ENCODE measurements at places on chromosomes 6 and 20. TPM values are rescaled to one million over a fixed set of nuclear protein-coding genes. Genes with fewer than 3 reads are reported as not detected.

- DNase-seq = no peak
These were observed 50.3 kb downstream of the EIF2S2 start for GRCh38 chr20:34061695-34062094.

DNA sequence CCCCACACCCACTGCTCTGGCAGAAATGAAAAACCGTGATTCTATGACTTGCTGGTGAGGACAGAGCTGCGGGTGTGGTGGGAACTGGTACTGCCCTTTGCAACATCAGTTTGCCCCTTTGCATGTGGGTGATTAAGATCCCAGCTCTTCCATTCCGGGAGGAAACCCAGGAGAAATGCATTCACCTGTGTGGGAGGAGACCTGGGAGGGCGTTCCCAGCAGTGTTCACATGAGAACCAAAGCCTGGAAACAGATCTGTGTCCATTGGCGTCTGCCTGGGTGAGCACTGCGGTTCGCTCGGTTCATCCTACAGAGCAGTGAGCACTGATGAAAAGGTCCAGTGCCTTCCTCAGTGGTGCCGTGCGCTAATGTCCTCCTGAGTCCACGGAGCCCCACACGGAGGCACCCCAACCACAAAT, 89.7 kb downstream of the SMOC2 start:
- DNase-seq = no peak

DNA sequence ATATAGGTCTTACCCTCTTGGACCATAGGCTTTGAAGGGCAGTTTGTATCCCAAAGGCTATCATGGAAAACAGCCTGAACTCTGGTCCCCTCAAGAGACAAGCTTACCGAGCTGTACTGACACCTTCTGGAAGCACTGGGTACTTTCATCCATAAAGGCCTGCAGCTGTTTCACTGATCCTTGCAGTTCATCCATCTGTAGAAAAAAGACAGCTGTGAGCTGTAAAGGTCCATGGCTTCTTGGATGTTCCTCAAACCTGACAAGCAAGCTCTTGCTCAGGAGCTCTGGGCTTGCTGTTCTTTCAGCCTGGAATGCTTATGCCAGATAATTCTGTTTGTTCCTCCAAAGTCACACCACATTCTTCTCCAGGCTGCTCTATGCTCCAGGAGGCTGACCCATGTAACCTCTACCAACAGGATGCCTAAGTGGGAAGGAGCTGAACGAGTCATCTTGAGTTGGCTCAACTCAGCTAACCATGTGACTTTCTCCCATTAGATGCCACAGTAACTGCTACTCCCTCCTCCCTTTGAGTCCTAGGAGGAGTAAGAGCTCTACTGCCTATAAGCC, 8.8 kb upstream of the NDRG3 start:
- DNase-seq = peak; percentile 36

- no peak for DNase-seq
These were observed 96.3 kb downstream of the GJA1 start for GRCh38 chr6:121531658-121532169.

DNA sequence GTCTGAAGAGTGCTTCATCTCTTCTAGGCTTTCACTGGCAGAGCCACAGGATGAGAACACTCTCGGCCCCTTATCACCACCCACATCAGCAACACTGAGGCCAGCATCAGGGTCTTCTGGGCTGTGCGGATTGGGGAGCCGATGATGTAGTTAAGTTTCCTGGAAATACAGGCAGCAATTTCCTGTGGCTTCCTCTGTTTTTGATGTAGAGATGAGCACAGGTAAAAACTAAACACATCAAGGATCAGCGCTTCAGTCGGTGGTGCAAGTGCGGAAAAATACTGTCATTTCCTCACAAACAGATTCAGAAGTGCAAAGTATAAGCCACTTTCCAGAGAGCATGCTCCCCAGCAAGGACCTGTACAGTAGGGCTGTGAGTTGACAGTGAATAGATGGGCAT, 62.6 kb downstream of the BACH2 start:
- DNase-seq = peak; percentile 64

Gene KIF25
- polyA plus RNA-seq = not detected

Gene WFDC5
- polyA plus RNA-seq = not detected

DNA sequence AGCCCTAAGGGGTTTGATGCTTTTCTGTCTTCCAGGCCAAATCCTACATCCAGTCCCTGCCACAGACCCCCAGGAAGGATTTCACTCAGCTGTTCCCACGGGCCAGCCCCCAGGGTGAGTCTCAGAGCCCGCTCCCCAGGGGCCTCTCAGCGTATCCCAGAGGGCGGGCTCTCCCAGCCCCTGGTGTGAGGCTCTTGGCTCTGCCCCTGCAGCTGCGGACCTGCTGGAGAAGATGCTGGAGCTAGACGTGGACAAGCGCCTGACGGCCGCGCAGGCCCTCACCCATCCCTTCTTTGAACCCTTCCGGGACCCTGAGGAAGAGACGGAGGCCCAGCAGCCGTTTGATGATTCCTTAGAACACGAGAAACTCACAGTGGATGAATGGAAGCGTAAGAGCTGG, 8.4 kb downstream of the MAPK13 start:
- DNase-seq = no peak

DNA sequence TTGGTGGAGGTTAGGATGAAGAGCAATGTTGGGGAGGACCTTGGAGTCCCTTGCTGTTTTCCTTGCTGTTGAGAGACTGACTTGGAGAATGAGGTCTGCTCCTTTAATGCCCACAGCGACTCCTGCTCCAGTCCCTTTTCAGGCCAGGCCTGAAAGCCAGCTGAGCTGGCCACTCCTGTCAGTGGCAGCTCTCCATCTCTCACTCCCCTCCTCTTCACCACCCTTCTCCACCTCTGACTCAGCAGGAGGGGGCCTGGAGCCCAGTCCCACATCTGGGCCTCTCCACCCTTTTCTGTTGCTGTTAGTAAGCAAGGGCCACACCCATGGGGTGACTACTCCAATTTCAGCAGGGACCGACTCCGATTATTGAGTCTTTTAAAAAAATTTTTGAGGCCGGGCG, 2.2 kb downstream of the SNX21 start:
- no peak for DNase-seq

GRCh38 chr6:158860279-158860865, 41.2 kb upstream of the EZR start:
- DNase-seq = no peak

DNA sequence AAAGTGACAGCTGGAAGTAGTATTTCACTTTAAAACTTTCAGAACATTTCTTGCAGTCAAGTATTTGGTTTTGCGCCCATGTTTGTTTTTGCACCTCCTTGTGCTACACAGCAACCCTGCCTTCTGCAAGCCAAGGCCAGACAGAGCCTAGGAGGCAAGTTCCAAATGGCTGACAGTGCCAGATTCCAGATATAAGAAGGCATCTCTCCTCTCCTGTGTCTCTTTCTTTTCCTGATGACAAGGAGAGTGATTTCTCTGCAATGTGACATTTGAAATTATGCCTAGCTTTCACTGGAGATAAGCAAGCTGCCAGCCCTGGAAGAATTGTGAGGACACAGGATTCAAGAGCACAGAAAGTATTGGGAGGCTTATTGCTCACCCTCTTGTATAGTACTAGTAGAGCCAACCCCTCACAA, 149.1 kb upstream of the TENT5A start:
- DNase-seq = no peak

DNA sequence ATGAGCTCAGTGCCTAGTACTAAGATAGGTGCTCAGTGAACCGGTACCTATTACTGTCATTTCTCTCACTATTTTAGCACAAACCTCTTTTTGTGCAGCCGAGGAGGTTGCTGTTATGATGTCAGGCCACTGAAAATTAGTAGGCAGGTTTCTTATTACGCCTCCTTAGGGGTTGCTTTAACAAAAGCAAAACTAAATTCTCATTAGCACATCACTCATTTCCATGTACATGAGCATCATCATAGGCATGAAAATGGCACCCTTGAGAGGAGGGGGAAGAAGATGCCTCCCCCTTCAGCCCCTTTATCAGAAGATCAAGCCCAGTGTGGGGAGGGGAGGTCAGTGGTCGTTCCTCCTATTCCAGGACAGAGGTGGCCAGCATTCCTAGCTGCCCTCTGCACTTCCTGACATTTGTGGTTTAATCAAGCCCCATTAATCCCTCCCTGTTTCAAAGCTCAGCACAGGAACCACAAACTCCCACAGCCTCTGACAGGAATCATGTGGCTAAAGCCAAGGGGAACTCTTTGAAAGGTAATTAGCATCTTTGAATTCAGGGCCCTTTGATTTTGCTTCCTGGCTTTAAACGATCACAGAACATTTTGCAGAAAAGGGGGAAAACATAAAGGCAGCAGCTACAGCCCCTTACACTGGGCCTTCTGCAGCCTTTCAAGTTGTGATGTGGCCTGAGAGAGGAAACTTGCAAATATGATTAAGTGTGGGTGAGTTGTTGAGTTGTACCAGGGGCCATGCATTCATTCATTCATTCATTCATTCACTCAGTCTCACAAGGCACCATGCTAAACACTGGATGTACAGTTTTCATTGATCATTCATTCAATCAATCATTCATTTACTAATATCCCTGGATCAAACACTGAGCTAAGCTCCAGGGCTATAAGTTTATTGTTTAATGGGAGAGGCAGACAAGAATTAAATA, 31.9 kb upstream of the PSMF1 start:
- no peak for DNase-seq

DNA sequence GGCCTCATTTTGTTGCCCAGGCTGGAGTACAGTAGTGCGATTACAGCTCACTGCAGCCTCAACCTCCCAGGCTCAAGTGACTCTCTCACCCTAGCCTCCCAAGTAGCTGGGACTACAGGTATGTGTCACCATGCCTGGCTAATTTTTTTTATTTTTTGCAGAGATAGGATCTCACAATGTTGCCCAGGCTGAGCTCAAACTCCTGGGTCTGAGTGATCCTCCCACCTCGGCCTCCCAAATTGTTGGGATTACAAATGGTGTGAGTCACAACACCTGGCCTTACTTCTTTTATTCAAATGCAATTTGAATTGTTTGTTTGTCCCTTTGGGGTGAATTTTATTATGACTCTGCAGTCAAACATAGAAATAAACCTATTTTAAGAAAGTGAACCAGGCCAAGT, 131.7 kb upstream of the SLC22A16 start:
- DNase-seq = no peak

DNA sequence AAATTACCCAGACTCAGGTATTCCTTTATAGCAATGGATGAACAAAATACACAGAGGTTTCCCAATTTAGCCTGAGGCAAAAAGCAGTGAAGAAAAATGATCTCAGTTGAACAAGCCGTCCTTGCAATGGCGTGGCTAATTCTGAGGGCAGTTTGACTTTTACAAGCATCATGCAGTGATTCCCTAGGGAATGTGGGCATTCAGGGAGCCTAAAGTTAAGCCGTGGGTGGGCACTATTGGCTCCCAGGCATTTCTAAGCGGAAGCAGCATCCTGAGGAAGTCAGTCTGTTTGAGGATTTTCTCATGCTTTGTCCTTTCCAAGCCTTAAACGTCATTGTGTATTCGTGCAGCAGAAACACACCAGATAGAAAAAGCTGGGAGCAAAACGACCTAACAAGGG, 133.9 kb downstream of the MYLK4 start:
- DNase-seq = no peak

- DNase-seq = no peak
These were observed 20.7 kb downstream of the PRPF6 start for GRCh38 chr20:64001607-64002011.

DNA sequence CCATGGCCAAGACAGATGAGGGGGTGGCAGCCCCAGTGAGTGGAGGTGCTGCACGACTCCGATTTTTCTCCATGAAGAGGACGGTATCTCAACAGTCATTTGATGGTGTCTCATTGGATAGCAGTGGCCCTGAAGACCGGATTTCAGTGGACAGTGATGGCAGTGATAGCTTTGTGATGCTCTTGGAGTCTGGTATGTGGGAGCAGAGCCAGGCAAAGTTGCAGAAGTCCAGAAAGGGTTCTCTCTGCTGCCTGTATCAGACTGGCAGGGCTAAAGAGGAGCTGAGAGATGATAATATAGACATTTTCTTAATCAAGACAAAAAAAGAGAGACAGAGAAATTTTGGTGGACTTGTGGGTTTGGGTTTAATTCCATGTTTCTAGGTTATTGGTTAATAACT, 23.8 kb downstream of the TAF11 start:
- DNase-seq = no peak

DNA sequence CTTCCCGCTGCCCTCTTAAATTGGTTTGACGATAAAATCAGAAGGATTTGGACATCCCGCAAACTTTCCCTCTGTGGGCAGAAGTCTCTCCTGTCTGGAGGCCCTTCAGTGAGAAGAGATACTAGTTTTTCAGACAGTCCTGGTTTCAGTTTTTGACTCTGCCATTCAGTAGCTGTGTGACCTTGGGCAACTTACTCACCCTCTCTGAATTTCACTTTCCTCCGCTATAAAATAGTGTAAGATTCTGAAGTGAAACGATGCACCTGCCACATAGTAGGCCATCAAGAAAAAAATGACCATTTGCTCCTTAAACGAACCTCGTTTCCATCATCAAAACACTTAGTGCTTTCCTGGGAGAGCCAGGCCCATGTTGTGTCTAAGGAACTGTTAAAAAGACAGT, 97.2 kb downstream of the LINC00237 start:
- DNase-seq = no peak

Gene ACTL10
- polyA plus RNA-seq = 6.6 TPM

GRCh38 chr6:24922814-24923213, 12.9 kb downstream of the RIPOR2 start:
- DNase-seq = no peak

DNA sequence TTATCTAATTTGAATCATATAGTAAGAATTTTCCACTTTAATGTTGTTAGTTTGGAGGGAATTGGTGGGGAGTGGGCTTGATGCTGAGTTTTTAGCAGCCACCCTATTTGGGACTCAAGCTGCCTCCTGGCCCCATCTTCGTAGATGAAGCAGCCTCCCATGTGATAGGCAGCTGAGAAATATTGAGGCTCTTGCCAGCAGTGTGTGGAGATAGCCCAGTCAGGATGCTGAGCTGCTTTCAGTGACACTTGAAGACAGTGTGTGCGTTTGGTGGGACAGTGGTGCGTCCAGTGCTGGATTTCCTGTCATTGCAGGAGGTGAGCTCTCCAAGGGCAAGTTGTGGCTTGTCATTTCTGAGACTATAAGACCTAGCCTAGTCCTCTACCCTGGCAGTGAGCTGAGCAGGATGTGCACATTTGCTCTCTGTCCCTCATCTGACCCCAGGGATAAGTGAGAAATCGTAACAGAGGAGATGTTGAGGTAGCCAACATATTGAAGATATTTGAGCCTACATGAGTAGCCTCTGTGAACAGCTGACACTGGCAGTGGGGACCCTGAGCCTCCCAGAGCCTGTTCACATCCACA, 47.9 kb upstream of the RNF8 start:
- no peak for DNase-seq

DNA sequence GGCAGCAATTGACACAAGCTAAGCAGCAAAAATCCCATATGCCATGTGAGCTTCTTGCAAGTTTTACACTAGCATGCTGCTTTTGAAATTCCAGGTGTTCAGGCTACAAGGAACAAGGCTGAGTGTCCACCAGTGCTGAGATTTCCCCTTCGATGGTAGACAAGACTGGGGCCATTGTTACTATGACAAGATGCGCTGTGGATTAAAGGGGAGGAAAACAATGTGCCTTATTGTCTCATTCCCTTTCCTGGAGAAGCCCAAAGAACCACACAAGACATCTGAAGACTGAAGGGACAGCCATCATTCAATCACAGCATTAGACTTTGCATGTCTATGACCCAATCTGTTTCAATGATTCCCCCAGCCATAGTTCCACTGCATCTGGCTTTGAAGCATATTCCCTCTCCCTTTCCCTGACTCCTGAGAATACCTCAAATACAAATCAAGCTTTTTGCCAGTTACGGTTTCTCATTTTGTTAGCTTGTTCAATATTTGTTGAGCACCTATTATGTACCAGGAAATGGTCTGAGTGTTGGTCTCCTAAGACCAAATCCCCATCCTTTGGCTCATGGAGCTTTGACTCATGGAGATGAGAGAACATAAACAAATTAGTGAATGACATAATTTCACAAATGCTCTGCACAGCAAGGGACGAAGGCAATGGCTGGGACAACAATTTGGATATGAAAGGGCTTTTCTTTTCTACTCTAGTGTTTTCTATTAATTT, 23.4 kb upstream of the SCGN start:
- DNase-seq = no peak
